Endothelial cell (in vitro differentiated cells): ENCODE measurements at places on chromosomes 16 and 17.
A peak's percentile ranks its signal among the peaks of the same experiment; 100 is the strongest.

- DNase-seq, result peak; percentile 68
Observed at GRCh38 chr16:85416228-85417109, 196.7 kb upstream of the GSE1 start.

DNA sequence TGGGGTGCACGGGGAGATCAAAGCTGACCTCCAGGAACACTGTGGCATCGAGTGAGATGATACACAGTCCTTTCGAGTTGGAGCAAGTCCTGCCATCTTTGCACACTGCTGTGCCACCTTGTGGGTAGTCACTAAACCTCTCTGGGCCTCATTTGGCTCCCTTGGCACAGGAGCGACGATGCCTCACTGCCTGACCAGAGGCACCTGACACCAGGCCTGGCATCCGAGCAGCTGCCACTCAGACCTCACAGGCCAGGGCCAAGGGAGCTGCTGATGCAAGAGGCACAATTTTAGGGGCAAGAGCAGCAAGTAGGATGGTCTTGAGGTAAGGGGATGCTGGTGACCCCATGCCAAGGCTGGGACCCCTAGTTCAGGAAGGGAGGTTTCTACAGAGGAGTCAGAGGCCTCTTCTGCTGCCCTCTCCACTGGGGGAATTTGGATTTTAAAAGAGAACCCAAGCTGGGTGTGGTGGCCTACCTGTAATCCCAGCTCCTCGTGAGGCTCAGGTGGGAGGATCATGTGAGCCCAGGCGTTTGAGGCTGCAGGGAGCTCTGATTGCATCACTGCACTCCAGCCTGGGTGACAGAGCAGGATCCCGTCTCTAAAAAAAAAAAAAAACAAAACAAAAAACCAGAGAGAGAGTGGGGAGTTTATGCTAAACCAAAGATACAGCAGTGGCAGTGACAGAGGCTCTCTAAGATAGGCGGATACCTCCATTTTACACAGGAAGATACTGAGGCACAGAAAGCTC is 6.7 kb upstream of the ADGRG1 start:
- no peak for DNase-seq

DNA sequence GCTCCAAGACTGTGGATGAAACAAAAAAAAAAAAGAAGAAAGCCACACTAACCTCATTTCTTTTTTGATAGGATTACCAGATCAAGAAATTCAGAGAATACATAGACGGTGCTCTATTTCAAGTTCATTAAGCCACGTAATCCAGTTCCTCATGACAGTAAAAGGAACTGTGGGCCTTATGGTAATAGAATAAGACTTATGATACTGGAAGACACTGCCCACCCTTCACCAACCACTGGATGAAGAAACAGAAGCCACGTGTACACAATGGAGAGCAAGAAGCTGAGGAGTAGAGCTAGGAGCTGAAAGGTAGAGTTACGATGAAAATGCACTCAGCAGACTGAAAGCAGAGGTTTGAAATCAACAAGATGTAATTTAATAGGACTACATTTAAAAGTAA is 11.2 kb downstream of the NCBP3 start:
- no peak for DNase-seq

DNA sequence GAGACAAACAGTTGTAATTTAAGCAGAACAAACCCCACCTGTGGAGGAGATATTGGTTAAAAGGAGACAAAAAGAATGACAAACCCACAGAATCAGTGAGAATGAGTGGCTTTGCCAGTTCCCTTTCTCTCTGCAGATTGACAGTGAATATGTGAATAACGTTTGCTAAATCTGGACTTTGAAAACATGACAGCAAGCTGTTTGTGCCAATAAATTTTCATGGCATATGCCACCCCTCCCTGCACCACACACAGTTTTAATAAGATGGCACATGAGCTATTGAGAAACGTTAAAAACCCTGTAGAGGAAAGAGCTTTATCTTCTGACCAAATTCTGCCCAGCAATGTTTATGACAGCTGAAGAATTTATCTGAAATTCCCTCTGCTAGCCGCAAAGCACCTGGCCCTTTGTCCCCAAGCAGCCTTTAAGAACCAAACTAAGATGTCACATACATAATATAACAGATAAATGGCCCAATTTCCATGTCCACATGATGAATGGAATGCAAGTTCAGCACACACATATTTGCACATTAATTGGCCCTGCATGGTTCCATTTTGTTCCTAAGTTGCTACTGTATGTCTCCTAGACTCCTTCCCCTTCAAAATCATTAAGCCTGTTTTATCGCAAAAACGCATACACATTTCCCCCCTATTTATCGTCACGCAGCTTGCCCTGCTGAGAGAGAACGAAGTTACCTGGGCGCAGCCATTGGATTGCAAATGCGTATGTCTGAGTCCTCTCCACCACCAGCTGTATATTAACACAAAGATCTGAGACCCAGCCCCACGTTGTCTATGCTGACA is 773.5 kb upstream of the EEF2KMT start:
- no peak for DNase-seq

- DNase-seq, result no peak
Observed at GRCh38 chr17:72458301-72458700, 337.5 kb downstream of the SOX9 start.

- DNase-seq, result no peak
Observed at GRCh38 chr16:58127634-58128033, 1.5 kb downstream of the CFAP20 start.

DNA sequence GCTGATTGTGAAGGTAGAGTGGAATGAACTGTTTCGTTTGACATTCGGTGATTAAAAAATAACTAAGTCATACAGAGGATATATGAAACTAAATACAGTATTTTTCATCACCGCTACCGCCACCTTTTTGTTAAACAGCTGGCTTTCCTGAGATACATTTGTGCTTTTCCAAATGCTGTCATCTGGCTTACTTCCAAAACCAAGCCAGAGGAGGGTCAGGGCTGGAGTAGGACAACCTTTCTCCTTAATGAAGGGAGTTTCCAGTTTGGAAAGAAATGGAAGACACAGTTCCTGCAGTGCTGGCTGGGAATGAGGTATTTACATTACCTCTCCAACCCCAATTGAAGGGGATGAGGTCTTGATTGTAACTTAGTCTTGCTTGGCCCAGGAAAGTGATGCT is 3.2 kb downstream of the TNRC6C start:
- DNase-seq, result no peak
